ENCODE measurements at places on chromosomes 2 and 18. TPM values are rescaled to one million over a fixed set of nuclear protein-coding genes. Genes with fewer than 3 reads are reported as not detected.

Gene ABCB11
- not detected for total RNA-seq

Gene SCN3A
- total RNA-seq = not detected

DNA sequence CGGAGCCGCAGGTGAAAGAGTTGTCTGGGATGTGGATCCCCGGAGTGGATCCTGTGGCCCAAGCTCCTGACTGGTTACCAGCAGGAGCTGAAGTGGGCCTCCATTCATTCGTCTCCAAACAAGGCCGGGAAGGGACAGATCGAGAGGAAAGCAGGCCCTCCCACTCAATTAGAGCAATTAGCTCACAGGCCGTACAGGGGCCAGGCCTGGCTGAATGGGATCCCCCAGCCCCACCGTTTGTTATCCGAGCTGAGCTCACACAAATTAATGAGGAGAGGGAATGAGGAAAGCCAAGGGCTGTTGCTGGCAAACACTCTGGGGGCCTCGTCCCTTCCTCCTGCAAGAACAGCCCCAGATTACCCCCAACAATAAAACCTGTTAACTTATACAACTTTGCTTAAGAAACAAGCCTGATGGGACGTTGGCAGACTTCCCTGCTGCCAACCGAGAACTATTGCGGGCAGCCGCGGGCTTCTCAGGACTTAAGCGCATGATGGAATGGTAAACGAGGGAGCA is 338.0 kb downstream of the BCL11A start:
- no peaks in the 10 kb centered on the region for H3K4me1 ChIP-seq
- no peak overlapping the region for H3K27ac ChIP-seq
- no peaks in the 10 kb centered on the region for H3K36me3 ChIP-seq
- no peaks in the 10 kb centered on the region for H3K27me3 ChIP-seq
- H3K4me3 ChIP-seq = no peak overlapping the region

DNA sequence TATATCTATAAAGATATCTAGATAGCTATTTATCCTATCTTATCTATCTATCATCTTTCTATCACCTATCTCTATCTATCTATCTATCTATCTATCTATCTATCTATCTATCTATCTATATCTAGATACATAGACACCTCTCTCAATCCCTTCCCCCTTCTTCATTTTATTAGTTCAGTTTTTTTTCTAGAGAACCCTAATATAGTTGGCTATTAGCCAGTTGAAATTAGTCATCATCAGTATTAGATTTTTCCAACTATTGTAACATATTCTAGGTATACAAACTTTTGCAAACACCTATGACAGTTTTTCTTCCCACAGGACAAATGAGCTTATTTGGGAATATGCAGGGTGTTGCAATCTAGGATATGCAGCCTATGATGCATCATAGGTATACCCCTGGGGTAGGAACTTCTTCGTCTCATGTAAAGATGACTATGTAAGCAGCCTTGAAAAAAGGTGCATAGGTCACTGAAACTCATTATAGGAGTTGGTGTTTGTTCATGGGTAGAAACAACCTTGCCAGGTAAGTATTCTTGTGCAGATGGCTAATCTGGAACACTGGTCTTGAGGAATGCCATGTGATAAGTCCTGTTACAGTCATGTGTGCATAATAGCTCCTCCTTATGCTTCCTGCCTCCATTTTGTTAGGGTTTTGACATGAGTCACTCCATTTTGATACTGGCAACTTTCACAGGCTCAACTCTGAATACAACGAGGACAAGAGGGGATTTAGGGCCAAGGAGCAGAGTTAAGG is 160.7 kb upstream of the ZSWIM2 start:
- no peak for DNase-seq
- no peaks in the 10 kb centered on the region for H3K4me1 ChIP-seq
- no peak overlapping the region for H3K4me3 ChIP-seq
- no peaks in the 10 kb centered on the region for H3K36me3 ChIP-seq
- no peak overlapping the region for H3K27ac ChIP-seq

DNA sequence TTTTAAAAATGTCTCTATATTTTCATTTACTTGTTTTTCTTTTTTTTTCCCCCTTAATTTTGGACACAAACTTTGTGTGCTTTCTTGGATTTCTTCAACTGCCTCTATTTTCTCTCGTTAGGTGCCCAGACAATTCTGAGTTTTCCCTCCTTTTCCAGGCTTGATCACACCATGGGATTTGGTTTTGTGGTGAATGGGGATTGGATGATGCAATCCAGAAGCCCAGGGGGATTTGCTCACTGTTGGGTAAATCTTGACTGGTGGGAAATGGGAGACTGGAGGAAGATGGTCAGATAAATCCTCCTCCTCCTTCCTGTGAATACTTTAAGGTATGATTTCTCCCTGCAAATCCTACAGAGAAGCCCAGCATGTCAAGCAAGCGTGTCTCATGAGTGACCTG is 19.5 kb upstream of the PAX8 start:
- H3K4me1 ChIP-seq = peaks cover 5% of the 10 kb centered on the region
- H3K4me3 ChIP-seq = no peak overlapping the region
- H3K27me3 ChIP-seq = peaks cover 10% of the 10 kb centered on the region
- H3K36me3 ChIP-seq = no peaks in the 10 kb centered on the region
- peak overlapping the region; percentile 55 for H3K27ac ChIP-seq

GRCh38 chr2:214876815-214877214 is 67.3 kb upstream of the BARD1 start:
- no peaks in the 10 kb centered on the region for H3K4me1 ChIP-seq
- no peak for DNase-seq
- H3K36me3 ChIP-seq = no peaks in the 10 kb centered on the region
- no peak overlapping the region for H3K4me3 ChIP-seq

- DNase-seq = no peak
- no peaks in the 10 kb centered on the region for H3K36me3 ChIP-seq
- H3K27ac ChIP-seq = no peak overlapping the region
- H3K4me1 ChIP-seq = no peaks in the 10 kb centered on the region
- peaks cover 7% of the 10 kb centered on the region for H3K27me3 ChIP-seq
These were observed 83.7 kb downstream of the SDC1 start for GRCh38 chr2:20141056-20141762.

DNA sequence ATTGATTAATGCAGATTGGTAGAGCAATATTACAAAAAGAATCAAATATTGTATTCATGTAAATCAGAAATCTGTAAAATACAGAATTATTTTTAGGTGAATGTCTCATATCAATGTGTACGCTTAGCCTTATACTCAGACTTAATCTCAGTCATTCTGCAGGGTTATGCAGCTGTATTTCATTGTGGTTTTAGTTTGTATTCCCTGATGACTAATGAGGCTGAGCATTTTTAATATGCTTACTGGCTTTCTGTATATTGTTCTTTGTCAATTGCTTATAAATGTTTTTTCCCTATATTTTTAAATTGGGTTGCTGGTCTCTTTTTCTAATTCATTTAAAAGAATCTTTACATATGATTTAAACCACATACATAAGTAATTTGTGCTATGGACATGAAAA is 50.1 kb downstream of the CDH19 start:
- H3K4me3 ChIP-seq = no peak overlapping the region
- H3K27ac ChIP-seq = no peak overlapping the region
- H3K4me1 ChIP-seq = no peaks in the 10 kb centered on the region
- H3K36me3 ChIP-seq = no peaks in the 10 kb centered on the region
- no peak for DNase-seq

All from activated T-cell treated with anti-CD3 and anti-CD28 coated beads, Interleukin-2, amount 50 U/mL, for 72 hours (primary cell).